Vagina (tissue), 2 donors: ENCODE measurements at places on chromosomes 3 and 15.

DNA sequence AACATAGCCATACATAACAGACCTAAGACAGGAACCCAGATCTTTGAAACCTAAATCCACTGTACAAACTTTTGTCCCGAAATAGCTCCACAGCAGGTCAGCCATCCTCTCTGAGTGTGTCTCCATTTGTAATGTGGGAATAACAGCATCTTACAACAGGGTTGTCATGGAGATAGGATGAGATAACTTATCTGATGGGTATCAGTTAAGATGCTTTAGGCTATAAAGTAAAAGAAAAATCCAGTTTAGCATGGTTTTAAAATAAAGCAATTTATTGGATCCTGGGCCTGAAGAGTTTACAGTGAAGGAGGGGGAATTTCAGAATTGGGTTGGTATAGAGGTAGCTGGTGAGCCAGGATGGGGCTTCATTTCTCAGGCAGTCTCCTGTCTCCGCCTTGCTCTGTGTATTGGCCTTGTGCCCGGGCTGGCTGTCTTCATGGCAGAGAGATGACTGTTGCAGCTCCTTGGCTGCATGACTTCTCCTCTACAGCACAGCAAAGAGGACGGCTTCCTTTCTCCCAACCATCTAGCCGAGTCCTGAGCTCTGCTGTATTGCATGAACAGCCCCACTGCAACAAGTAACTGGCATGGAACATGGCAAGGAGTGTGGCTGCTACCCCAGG lies 131.9 kb upstream of the PROK2 start:
- DNase-seq, result no peak

GRCh38 chr3:62554264-62554799 lies 181.0 kb upstream of the FEZF2 start:
- no peak for DNase-seq

- no peak for DNase-seq
Observed at GRCh38 chr3:10962481-10963036, 30.0 kb upstream of the SLC6A1 start.

GRCh38 chr3:194103983-194104751 lies 31.8 kb upstream of the HES1 start:
- DNase-seq, result no peak

GRCh38 chr15:72341361-72341760 lies 21.4 kb upstream of the CELF6 start:
- peak; percentile 80 for DNase-seq

GRCh38 chr3:160876643-160877042 lies 120.6 kb downstream of the PPM1L start:
- DNase-seq, result no peak

GRCh38 chr3:111608383-111608782 lies 13.2 kb upstream of the ZBED2 start:
- DNase-seq, result no peak
